ENCODE measurements at places on chromosomes 12 and 14.

DNA sequence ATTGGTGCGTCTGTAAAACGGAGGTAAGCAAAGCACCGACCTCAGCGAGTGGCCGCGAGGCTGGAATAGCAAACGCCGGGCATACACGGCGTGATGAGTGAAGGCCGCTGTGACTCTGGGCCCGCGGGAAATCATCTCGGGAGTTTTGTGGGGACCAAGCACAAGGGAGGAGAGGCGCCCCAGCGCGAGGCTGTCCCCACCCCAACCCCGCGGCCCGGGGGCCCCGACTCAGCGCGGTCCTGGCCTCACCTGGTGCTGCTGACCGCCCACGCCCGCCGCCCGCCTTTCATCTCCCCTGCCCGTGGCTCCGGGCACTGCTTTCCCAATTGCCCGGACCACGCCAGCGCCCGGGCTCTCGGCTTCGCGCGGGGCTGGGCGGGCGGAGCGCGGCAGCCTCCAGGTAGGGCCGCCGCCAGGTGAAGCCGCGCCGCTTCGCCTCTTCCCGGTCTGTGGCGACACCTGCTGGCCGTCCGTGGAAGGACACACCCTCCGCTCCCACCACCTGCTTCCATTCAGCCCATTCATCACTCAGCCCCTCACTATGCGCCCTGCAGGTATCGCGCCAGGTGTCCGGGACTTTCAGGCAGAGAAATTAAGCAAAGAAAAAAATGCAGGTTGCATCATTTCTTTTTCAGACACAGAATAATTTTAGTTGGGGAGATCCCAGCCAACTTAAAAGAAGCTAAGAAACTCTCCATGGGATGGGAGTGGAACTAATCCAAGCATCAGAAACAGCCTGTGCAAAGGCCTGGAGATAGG is 360.4 kb downstream of the MED13L start:
- peak; percentile 30 for DNase-seq

GRCh38 chr14:105924951-105925591 is 398.7 kb downstream of the TMEM121 start:
- no peak for DNase-seq

DNA sequence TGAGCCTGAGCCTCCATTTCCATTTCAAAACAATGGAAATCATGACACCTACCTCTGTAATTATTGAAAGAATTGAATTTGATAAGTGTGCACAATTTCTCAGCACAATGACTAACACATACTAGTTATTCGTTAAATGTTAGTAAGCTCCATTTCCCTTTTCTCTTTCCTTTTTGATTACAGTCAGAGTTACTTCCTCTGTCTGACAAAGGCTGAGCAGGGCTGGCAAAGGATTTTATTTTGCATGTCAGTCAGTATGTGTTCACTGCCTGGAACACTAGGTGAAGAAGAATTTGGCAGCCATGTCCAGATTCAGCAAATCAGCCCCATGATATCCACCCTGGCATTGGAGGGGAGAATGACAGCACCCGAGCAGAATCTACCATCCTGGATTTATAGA is 12.2 kb upstream of the RHOJ start:
- DNase-seq, result no peak

GRCh38 chr14:96090441-96091148 is 51.4 kb downstream of the C14orf132 start:
- no peak for DNase-seq

- no peak for DNase-seq
Observed at GRCh38 chr12:2094597-2094996, 41.8 kb downstream of the CACNA1C start.

- DNase-seq, result no peak
Observed at GRCh38 chr12:79435742-79436141, 255.0 kb downstream of the PAWR start.

GRCh38 chr12:108832730-108833354 is 24.5 kb downstream of the SSH1 start:
- DNase-seq, result no peak

DNA sequence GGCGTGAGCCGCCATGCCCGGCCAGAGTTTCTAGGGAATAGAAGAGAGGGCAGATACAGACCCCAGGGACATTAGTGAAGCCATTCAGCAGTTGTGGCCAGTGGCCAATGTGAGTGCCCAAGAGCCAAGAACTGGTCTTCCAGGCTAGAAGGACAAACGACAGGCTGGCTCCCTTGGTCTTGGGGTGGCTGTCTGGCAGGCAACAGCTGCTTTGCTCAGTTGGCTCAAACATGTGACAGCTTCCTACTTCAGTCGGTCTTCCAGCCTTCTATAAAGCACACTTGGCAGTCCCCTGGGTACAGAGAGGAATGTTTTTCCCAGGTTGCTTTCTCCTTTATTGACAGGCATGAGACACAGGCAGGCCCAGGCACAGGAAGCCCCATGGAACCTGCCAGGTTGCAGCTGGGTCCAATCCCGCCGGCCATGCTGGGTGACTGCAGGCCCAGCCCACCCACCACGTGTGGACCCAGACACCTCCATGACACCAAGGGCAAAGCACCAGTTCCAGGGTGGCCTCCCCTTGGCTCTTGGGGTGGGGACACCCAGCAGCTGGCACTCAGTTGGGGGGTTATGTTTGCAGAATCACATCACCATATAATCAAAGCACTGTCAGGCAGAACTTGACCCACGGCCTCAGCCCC is 15.4 kb downstream of the CHGA start:
- no peak for DNase-seq

- DNase-seq, result no peak
Observed at GRCh38 chr14:44446965-44447364, 60.1 kb downstream of the FSCB start.

DNA sequence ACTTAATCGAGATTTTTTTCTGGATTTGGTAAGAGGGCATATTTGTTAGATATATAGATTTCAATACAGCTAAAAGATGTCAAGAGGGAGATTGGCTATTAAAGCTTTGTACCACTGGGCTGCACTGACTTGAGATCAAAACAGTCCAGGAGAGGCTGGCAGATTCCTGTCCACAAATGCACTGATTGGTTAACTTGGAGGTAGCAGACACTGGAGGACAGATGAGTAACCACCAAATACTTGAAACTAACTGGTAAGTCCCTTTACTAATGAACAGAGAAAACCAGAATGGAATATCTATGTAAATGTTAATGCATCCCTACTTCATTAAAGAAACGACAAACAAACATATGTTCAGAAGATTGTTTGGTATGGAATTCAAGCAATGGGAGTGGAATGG is 416.6 kb downstream of the LRIG3 start:
- DNase-seq, result no peak

DNA sequence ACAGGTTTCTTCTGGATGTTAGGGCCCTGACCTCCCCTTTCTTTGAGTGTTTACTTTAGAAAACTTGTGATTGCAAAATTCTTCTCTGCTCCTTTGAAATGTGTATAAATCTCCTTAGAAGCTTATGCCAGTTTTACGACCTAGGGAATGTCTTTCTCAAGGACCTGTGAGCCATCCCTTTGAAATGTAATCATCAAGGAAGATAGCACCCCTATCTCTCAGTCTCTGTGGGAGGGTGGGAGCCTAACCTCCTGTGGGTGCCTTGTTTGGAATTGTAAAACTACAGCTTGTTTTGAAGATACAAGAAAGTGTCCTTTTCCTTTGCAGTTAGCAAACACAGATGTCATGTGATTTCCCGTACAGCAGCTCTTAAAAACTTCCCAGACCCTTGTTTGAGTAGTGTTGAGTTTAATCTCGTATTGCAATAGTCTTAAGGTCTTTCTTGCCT is 3.3 kb downstream of the OR10AD1 start:
- no peak for DNase-seq

DNA sequence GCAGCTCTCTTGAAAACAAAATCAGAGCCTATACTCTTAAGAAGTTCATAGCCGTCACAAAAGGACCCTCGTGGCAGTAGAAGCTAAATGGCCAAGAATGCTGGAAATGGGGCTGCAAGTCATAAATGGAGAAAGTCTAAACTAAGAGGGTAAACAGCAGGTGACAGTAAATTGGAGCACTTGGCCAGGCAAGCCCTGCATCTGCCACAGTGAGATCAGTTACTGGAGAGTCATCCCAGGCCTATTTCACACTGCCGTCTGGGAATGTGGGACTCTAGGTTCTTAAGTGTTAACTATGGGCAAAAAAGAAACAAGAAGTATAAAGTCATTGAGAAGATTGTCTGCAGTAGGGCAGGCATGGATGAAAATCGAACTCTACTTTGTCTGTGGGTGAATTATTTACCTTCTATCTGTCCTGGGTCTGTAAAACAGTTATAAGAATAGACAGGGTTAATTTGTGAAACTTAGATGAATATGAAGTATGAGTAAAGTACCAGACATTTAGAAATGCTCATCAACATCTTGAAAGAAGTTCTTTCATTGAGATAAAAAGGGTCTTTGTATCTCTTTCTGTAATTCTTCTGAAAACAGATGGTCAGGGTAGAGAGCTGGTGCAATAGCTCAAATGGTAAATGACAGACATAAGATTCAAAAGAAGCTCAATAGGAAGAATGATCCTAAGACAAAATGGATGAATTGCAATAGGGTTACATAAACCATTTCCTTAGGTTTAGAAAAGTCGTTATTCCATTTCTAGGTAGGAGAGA is 792.5 kb downstream of the DIO2 start:
- DNase-seq, result no peak

GRCh38 chr14:74614508-74615495 is 2.8 kb upstream of the LTBP2 start:
- DNase-seq, result no peak

GRCh38 chr12:5789469-5789968 is 155.5 kb downstream of the ANO2 start:
- no peak for DNase-seq

- DNase-seq, result no peak
Observed at GRCh38 chr12:13073173-13073572, 29.0 kb downstream of the FAM234B start.

- no peak for DNase-seq
Observed at GRCh38 chr12:115756804-115757203, 520.7 kb downstream of the MED13L start.

DNA sequence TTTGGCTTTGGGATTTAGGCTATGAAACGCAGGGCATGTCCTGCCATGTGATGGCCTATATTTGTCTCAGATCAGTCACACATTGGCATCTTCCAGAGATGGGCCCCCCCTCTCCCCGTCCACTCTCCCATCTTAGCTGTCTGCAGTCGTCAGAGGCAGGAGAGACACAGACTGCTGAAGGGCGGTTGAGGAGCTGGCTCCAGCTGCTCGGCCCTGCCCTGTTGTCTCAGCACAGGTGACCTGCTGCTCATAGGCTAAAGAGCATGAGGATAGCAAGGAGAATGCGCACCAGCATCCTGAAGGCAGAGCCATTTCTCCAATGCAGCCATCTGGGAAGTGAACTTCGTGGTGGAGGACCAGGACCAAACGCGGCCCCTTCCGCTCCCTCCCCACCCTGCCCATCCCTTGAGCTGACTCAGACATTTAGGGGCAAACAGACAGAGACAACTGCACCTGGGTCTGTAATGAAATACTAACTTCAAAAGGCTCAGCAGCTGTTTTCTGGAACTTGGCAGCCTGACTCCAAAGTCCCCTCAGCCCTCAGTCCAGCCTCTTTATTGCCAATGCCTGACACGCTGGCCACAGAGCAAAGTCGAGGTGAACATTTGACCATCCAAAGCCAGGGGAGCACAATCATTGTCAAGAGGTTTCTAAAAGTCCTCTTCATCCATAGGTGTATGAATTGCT is 22.3 kb downstream of the FZD10 start:
- no peak for DNase-seq

- DNase-seq, result no peak
Observed at GRCh38 chr14:89370781-89371180, 46.3 kb downstream of the FOXN3 start.

DNA sequence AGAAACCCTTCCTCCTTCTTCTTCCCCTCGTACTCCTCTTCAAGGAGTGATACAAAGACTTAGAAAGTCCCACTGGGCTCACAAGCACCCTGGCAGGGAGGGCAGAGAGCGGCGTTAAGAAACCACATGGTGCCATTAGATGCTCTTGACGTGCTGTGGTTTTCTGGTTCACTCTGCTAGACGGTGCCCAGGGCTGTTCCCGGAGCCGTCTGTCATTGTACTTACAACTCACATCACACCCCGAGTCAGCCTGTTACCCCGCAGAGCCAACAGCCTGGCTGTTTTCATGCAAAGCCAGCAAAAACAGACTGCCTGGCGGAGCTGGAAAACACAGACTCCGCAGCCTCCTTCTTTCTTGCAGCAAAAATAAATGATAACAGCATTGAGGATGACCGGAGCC is 232.6 kb upstream of the TBX3 start:
- no peak for DNase-seq

DNA sequence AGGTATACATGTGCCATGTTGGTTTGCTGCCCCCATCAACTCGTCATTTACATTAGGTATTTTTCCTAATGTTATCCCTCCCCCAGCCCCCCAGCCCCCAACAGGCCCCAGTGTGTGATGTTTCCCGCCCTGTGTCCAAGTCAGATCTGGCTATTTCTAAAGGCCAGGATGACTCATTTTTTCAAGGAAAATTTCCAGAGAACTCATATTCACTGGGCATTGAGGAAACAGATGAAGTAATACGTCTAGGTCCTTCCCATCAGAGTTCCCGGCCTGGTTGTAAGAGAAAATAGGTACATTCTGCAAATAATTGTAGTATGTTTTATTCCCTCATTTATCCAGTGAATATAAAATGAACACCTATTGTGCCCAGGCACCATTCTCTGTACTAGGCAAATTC is 345.2 kb downstream of the BCL11B start:
- no peak for DNase-seq

GRCh38 chr12:24756479-24757024 is 192.3 kb downstream of the BCAT1 start:
- no peak for DNase-seq

- DNase-seq, result no peak
Observed at GRCh38 chr14:85243321-85243720, 286.6 kb upstream of the FLRT2 start.
